ENCODE measurements at places on chromosomes 1 and 21.

- no peak for DNase-seq
These were observed 137.0 kb downstream of the LRRC53 start for GRCh38 chr1:74375376-74375775.

DNA sequence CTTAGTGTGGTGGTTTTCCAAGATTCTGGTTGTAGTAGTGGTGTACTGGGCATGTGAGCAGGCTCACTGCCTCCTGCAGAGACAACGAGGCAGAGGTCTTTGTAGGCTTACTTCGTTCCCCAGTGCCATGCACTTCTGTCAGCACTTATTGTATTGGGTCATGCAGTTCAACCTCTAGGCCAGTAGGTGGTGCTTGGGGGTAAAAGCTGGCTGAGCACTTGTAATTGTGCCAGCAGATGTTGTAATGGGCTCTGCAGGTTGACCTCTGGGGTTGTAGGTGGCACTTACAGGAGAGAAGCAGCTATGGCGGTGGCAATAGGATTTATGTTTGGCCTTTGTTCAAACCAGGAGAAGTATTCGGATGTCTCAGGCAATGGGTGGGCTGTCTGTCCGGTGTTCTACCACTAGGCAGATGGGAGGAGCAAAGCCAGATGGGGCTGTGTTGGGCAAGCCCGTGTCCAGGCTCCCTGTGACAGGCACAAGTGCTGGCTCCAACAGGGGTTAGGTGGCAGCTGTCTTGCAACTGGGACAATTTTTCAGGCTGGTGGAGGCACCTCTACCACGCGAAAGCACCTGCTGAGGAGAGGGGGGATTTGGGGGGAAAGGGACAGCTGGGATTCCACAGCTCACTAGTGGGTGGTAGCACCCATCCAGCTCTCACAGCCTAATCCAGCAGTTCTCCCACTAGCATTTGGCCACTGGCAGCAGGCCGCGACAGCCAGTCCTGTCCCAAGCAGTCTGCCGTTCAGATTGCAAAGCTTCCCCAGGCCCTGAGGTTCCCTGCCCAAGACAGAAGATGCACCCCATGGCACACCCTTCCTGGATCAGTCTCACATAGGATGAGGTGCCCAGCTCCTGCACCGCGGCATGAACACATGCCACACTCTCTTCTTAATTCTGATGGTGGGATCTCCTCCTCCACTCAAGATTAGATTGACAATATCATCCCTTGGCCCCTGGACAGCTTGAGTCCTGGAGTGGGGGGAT, 274.5 kb downstream of the CTH start:
- DNase-seq = no peak

GRCh38 chr1:186834399-186834958, 5.7 kb downstream of the PLA2G4A start:
- DNase-seq = no peak

GRCh38 chr1:210244746-210245367, 12.3 kb downstream of the SERTAD4 start:
- DNase-seq = no peak

DNA sequence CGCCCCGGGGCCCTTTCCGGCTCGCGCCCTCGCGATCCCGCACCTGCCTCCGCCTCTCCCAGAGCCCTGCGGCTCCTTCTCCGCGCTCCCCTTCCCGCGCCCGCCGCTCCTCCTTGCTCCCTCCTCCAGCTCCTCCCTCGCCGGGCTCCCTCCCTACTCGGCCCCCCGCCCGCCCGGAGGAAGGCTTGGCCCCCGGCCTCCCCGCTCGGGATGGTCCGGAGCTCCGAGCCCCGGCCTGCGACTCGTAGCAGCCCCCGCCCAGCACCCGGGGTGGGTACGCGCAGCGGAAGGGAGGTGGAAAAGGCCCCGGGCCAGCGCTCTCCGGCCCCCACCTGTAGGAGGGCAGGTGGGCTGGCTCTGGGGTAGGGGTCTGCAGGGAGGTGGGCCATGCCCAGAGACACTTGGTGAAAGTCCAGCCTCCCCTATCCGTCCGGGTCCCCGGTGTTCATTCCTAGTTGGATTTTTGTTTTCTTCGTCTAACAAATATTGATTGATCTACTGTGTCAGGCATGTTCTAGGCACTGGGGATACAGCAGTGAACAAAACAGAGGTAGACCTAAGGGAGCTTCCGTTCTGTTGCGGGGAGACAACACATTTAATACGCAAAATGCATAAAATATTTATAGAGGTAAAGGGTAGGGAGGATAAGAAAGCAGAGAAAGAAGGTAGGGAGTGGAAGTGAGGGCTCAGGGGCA, at the start of gene HTR1D:
Gene HTR1D, minus strand, starts transcription at position 82 of the 695 bp plus-strand sequence. CDS start 23,283 bp downstream, outside the sequence.
- no peak for DNase-seq

GRCh38 chr1:206892351-206892984, 4.8 kb upstream of the IL24 start:
- DNase-seq = no peak
